ENCODE measurements at places on chromosomes 3 and 15.

GRCh38 chr3:46215810-46216414 is 7.8 kb upstream of the CCR1 start:
- no peak for DNase-seq

DNA sequence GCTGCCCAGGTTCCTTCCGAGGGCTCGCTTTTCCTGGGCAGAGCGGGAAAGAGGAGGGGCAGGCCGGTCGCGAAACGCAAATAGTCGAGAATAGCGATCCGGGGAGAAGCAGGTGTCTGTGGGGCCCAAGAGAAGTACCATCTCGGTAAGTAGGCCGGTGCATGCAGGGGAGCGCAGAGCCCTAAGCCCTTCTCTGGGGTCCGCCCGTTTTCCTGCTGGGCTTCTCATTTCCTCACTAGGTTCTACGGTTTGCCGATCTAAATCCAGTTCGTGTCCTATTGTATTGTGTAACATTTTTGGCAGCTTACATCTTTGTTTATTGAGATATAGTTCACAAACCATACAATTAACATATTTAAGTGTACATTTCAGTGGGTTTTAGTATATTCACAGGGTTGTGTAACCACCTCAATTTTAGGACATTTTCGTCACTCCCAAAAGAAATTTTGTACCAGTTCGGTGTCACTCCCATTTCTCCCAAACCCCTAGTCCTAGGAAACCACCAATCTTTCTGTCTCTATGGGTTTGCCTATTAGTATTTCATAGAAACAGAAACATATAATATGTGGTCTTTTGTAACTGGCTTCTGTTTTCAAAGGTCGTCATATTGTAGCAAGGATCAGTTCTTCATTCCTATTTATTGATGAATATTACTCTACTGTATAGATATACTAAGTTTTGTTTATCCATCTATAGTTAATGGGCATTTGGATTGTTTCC is 6.8 kb upstream of the TRIM69 start:
- peak; percentile 51 for DNase-seq

DNA sequence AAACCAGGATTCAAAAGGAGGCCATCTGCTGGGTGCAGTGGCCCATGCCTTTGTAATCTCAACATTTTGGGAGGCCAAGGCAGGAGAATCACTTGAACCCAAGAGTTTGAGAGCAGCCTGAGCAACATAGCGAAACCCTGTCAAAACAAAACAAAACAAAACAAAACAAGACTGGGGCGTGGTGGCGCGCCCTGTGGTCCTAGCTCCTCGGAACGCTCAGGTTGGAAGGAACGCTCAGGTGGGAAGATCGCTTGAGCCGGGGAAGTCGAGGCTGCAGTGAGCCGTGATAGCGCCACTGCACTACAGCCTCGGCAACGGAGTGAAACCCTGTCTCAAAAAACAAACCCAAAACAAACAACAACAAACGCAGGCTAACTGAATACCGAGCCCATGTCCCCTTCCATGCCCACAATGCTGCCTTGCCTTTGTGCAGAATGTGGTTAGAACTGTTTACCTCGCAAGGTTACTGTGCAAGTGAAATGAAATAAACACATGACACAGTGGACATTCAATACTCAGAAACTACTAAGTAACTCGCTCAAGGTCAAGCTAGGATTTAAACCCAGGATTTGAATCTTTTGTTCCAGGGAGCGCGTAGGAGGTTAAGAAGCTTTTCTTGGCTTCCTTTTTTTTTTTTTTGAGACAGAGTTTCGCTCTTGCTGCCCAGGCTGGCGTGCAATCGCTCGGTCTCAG is 766 bp upstream of the EMC4 start:
- DNase-seq = no peak

- DNase-seq = no peak
Measured at GRCh38 chr3:39733804-39734203, 75.6 kb upstream of the MYRIP start.

DNA sequence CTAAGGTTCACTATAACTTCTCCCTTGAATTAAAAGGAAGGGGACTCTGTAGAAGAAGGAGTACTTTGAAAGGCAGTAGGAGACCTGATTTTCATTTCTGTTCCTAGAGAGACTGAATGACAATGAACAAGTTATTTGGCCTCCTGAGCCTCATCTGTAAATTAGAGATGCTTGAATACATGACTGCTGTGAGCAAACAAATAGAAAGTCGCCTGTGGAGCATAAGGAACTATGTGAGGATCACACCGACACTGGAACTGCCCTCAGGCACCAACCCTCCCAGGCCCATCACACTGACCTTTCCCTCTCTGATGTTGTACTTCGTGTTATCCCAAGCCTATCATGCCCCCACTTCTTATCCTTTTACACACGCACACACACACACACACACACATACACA is 48.6 kb downstream of the IMPG2 start:
- DNase-seq = no peak

DNA sequence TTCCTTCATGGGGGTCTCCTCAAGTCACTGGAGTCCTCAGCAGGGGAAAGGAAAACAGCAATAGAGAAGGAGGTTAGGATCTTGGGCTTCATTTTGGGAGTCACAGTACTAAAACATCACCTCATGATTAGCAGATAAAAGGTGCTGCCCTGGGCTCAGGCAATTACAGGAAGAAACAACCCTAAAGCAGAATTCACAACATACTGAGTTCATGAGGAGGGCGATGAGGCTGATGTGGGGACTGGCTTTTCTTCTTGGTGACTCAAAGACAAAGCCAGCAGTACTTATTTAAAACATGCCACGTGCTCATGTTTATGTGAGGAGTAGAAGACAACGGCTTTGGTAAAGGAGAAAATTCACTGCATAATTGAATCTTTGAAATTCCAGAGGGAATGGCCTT is 822.3 kb upstream of the CFAP20DC start:
- DNase-seq = no peak

DNA sequence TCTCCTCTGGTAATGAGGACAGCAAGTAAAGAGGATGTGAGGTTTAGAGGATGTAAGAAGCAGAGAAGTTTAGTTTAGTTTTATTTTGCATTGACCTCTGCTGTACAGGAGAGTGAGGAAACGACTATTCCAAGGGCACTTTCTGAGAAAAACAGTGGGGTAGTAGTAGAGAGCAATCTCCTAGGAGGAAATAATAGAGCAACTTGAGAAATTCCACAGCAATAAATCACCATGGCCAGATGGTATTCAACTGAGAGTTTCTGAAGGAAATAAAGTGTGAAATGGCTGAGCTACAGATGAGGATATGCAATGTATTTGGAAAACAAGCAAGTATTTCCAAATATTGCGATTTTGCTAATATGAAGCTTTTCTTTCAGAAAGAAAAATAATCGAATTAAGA is 118.9 kb downstream of the DPH6 start:
- no peak for DNase-seq

DNA sequence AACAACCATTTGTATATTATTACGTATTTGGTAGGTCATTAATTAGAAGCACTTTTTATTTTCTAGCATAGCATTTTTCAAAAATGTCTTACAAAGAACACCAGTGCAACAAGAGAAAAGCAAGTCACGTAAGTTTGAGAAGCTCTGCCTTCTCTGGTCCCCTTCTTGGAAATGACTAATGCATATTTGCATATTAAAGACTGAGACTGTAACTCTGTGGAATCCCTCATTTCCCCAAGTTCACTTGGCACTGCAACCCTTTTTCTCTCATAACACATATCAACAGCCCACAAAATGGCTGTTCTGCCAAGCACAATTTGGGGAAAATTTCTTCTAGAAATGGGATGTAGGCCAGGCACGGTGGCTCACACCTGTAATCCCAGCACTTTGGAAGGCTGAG is 176.3 kb downstream of the ERC2 start:
- DNase-seq = no peak

DNA sequence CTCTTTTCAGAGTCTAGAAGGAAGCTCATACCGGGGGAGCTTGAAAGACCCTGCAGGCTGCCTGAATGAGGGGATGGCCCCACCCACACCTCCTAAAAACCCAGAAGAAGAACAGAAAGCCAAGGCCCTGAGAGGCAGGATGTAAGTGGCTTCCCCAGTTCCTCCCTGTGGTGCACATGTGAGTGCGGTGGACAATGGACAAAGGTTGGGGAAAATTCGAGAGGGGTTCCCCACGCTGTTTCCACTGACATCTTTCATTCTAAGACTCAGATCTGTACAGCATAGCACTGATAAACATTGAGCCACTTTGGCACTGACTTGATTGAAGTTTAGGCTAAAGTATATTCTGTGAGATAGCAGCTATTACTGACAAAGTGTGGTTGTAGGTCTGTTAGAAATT is 79.5 kb upstream of the UMPS start:
- DNase-seq = no peak

GRCh38 chr3:52090933-52091468 is 34.6 kb upstream of the DUSP7 start:
- peak; percentile 31 for DNase-seq

DNA sequence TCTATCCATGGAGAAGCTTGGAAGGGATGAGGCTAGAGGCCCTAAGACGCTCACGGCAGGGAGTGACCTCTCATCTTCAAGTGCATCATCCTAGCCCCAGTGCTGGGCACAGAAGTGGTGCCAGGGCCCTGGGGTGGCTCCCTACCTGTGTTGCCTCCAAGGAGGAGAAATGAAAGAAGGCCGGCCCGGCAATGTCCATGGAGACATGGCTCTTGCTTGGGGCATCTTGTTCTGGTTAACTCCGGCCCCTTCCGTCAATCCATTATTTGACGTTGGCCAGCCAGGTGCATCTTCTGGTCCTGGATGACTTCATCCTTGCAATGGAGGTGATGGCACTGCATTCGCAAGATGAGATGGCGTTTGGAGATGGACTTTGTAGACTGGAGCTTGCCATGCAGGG is 83.2 kb upstream of the ALDH1L1 start:
- DNase-seq = no peak

GRCh38 chr3:120693439-120694171 is 11.6 kb upstream of the HGD start:
- no peak for DNase-seq

All from heart left ventricle (tissue), 16 donors.